SIG-M5 (cell line): ENCODE measurements at places on chromosomes 12 and 14.

GRCh38 chr12:32025906-32026305, 66.7 kb downstream of the RESF1 start:
- no peak for DNase-seq

DNA sequence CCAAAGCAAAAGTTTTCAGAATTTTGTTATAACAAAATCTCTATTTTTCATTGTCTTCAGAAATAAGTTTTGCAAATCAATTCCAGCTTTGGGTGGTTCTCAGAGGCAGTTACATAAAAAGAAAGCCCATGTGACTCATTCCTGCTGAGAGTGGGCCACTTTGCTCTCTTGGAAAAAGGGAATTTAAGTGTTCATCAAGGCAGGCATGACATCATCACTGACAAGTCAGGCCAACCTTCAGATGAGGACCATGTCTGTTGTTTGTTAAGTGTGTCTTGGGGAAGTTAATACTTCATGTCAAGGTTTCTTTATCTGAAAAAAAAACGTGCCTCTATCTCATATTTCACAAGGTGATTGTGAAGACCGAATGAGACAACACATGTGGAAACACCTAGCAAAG, 519.8 kb upstream of the TMPO start:
- no peak for DNase-seq

DNA sequence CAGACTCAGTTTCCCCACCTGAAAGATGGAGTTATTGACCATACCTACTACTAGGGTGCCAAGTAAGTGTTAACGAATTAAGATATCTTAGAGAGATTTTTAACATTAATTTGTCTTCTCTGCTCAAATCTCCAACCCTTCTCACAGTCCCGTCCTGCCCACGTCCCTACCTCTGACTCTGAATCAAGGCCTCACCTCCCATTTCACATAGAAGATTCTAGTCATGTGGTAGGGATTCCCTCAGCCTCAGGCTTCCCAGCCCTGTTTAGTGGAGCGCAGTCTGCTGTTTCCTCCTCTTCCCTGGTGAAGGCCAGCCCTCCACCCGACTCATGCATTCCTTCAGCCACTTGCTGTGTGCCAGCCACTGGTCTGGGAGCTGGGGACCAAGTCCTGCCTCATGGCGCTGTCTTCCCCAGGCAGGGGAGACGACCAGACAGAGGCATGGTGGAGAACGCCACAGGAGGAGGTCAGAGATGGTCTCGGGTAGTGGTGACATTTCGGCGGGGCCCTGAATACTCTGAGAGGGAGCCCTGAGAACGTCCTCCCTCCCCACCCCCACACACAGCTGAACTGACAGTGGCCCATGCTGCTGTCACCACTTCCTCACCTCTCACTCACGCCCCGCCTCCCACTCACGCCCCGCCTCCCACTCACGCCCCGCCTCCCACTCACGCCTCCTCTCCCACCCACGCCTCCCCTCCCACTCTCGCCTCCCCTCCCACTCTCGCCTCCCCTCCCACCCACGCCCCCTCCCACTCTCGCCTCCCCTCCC, 38.8 kb downstream of the TMEM63C start:
- DNase-seq = no peak

DNA sequence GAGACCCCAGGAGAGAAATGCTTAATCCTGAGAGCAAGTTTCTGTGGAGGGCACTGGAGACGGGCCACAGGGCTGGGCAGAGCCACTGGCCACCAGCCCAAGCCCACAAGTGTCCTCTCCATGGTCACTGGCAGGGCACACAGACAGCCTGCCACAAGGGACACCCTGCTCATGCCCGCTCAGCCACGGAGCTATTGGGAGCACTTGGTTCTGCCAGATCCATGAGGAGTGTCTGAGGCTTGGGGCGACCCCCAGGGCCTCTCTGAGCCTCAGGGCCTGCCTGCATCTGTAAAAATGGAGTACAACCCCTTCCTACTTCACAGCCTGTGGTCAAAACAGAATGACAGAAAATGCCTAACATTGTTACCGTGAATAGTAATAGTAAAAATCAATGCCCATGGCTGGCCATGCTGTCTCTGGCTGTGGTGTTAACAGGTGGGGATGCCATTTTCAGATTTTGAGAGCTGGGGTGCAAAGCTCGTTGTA, 3.2 kb downstream of the PGF start:
- no peak for DNase-seq

DNA sequence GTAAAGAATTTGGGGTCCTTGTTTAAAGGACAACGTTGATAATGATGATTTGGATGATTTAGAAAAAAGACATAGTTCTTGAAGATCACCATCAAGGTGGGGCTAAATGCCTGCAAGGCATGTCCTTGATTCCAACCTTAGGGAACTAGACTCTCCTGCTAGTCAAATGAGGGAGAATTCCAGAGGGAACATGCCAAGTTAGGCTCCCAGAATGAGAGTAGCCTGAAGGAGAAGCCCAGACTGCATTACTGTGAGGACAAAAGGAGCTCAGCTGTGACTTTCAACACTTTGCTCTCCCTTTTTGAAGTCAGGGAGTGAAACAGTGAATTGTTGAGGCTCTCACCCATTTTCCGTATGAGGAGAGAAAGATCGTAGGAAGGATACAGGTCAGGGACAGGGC, 95.2 kb upstream of the TBX3 start:
- no peak for DNase-seq

GRCh38 chr12:53101266-53101665, 2.0 kb upstream of the SOAT2 start:
- no peak for DNase-seq

DNA sequence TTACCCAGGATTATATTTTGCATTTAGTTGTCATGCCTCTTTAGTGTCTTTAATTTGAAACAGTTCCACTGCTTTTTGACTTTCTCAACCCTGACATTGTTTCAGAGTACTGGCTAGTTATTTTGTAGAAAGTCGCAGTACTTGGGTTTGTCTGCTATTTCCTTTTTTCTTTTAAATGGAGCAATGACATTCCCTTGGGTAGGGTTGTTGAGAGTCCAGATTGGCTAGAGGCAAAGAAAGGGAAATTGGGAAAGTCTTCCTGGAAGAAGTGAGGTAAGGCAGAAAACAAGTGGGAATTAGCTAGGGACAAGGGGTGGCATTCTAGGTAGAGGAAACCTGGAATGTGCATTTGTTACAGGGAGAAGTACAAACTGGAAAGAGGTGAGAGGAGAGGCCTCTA, 245.9 kb downstream of the EMP1 start:
- DNase-seq = no peak

DNA sequence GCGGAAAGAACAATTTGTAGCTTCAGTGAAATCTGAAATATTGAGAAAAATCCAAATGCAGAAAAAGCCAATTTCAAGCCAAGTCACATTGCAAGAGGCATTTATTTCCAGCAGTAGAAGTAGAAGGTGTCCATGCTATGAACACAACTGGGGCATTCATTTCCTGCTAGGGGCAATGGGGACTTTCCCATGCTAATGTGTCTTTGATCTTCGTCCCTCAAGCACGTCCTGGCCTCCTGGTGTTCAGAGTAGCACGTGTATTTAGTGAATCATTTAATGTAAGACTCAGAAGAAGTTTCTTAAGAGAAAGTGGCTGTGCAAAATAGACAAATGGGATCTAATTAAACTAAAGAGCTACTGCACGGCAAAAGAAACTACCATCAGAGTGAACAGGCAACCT, 267.9 kb downstream of the TMEM132C start:
- no peak for DNase-seq

GRCh38 chr14:61932974-61933373, 170.8 kb downstream of the SNAPC1 start:
- no peak for DNase-seq
